ENCODE measurements at places on chromosomes 5 and 9.

- peak; percentile 19 for DNase-seq
Measured at GRCh38 chr5:79495311-79495710, 18.6 kb downstream of the HOMER1 start.

GRCh38 chr5:59471463-59471862, 422.1 kb downstream of the PDE4D start:
- DNase-seq, result no peak

DNA sequence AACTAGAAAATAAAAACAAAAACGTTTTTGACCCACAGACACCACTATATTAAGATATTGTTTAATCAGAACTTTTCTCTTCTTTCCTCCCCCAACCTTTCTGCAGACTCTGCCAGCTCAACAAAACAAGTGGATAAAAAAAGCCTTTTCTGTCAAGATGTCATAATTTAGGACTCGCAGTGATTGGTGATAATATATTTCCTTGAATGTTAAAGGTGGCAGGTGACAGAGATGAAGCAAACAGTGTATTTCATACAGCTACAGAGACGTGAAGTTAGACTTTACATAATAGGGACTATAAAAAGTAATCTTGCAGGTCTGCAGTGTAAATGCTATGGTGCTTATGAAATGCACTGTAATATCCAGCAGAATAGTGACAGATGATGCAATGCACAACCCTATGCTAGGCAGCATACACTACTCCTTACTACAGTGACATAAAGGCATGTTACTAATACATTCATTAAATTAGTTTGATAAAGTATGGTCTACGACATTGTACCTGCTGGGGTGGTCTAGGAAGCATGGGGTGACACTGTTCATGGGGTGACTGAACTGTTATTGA, 326.7 kb upstream of the GRAMD2B start:
- no peak for DNase-seq

GRCh38 chr9:71681104-71681707, 87.1 kb downstream of the CEMIP2 start:
- peak; percentile 41 for DNase-seq

- peak; percentile 27 for DNase-seq
Measured at GRCh38 chr5:136132087-136132486, 558 bp upstream of the SMAD5 start.

GRCh38 chr5:179767496-179768100, 26.2 kb upstream of the LTC4S start:
- no peak for DNase-seq

DNA sequence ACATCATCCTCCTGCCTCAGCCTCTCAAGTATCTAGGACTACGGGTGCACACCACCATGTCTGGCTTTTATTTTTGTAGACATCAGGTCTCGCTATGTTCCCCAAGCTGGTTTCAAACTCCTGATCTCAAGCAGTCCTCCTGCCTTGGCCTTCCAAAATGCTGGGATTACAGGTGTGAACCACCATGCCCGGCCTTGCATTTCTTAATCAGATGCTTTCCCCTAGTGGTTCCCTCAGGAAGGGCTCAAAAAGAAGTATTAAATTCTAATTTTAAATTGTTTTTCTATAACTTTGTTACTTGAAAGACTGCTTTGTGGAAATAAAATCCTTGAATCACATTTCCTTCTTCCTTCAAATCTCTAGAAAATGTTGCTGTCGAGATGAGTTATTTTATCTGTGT, 79.5 kb upstream of the ROR2 start:
- peak; percentile 22 for DNase-seq

DNA sequence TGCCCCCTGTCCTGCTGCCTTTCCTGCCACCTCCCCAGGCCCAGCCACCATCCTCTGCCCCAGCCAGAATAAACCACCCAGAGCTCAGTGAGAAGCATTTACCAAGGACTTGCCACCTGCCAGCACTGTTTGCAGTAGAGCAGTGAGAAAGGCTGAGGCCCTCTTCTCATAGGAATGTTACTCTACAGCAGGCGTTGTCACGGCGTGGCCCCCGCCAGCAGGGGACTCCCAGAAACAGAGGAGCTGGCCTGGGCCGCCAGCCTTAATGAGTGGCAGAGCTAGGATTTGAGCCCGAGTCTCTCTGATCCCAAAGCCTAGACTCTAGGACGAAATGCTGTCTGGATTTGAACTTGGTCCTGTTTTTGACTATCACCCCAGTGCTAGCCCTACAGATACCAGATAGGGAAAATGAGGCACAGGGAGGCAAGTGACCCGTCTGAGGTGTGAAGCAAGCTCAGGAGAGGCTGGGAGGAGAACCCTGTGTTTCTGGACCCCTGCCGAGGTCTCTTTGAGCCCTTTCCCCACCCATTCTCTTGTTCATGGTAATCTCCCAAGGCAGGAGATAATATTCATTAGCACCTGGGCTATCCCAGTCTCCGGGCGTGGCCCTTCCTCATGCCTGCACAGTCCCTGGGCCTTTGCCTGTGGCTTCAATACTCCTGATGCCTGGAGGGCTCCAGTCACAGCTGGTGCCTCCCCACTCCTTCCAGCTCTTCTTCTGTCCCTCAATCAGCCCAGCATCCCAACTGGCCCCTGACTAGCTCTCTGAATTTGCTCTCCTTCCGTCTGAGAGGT, 30.7 kb downstream of the HRH2 start:
- DNase-seq, result no peak

DNA sequence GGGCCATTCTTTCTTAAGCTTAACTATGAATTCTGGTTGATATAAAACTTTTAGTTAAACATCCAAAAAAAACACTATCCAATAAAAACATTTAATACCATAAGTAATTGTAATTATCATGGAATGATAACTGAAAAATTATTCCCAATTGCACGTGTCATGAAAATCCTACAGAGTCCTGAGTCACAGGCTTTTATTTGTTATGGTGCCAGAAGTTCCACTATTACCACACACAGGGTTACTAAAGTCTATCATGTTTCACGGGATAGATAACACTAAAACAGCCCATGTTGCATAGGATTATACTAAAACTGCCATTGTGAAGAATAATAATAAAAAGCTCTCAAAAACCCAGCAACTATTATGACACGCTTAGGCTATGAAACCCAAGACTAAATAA, 1381.8 kb downstream of the EFNA5 start:
- peak; percentile 25 for DNase-seq

DNA sequence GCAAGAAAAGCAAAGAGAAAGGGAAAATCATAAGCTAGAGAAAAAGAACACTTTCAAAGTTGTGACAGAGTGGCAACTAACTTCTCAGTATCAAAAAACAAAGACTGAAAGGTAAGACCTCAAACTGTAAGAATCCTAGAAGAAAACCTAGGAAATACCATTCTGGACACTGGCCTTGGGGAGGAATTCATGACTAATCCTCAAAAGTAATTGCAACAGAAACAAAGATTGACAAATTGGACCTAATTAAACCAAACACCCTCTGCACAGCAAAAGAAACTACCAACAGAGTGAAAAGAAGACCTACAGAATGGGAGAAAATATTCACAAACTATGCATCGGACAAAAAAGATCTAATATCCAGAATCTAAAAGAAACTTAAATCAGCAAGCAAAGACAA, 79.1 kb downstream of the FEM1C start:
- peak; percentile 43 for DNase-seq

DNA sequence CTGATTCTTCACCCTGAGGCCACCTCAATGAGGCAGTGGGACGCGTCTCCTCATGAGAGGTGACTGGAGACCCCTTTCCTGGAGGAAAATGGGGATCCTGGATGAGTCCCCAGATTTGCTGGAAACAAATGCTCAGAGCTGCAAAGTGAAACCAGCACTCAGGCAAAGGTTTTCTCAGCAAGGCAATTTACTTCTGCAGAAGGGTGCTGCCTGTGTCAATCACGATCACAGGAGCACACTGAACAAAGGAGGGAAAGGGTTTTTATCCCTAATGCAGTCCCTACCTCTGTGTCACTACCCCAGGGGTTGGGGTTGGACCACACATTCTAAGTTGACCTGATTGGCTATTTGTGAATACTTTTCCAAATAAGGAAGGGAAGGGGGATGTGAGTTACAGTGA, 69.9 kb upstream of the CDK20 start:
- DNase-seq, result no peak

DNA sequence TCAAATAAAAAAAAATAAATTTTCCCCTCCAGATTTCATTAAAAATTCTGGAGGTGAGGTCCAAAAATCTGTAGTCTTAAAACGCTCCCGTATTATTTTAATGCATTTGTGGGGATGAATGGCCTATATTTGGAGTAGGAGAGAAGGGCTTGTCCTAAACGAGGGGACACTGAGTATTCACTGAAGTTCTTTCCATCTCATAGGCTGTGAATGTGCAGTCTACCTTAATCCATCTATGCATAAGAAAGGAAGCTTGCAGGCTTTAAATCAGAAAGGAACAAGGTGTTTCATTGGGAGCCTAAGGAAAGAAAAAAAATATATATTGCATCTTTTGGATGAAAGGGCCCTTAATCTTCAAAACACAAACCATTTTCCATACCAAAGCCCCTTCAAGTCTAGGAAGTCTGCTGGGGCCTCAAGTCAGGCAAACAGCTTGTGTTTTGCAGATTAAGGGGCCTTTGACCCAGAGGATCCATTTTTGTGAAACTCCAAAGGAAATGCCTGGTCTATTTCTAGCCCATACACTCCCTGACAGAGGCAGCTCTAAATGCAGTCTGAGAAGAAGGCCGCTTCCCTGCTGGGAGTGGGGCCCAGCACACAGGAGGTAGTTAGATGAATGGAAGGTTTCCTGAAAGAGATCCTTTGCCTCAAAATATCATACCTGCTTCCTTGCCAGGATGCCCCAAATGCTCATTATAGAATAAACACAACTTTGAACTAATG, 35.6 kb downstream of the BRINP1 start:
- no peak for DNase-seq

GRCh38 chr9:31137176-31138160, 1247.0 kb upstream of the ACO1 start:
- peak; percentile 3 for DNase-seq

DNA sequence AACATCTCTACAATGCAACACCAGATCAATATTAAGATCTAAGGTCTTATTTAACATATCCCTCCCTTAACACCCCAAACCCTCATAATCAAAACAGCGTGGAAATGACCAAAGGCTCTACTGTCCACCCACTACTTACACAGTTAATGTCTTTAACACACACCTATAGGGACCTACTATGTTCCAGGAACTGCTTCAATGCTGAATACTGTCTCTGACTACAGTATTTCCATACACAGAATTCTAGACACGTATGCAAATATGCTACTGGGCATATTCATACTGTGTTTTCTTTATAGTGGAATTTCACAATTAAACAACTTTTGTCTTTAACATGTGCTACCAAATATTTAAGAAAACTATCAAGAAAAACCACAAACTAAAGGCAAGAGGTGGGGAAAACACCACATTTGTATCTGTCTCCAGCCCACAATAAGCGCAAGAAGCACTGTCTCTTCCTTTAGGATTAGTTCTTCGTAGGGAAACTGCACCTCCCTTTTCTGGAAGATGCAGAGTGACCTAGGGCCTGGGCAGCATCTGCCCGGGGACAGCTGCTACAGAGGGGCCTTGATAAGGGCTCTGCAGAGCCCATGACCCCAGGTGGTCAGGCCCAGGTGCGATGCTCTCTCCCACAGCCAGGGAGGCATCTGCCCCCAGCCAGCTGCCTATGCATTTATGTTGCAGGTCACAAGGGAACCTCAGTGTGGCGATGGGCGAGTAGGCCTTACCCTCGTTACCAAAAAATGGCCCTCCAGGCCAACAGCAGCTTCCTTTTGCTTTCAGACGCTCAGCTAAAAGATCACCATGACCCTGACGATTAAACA, 55.2 kb downstream of the PSMB7 start:
- no peak for DNase-seq

GRCh38 chr5:140299056-140299455, 3.8 kb downstream of the PFDN1 start:
- DNase-seq, result no peak

DNA sequence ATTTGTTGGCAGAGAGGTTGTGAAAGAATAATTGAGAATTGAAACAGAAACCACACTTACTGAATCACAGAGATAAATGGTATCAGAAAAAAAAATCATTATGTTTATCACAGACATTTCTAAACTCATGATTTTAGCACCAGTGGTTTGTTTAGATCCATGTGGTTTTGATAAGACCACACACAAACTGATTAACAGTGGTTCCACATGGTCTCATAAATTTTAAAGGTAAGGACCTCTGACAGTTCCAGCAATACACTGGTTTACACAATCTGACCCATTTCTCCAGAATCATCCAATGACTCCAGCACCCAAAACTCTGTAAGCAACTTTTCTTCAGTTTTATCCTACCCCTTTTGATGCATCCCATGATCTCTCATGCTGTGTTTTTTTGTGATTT, 261.2 kb downstream of the ANXA1 start:
- DNase-seq, result no peak

GRCh38 chr5:106940301-106940846, 730.4 kb downstream of the EFNA5 start:
- DNase-seq, result no peak

DNA sequence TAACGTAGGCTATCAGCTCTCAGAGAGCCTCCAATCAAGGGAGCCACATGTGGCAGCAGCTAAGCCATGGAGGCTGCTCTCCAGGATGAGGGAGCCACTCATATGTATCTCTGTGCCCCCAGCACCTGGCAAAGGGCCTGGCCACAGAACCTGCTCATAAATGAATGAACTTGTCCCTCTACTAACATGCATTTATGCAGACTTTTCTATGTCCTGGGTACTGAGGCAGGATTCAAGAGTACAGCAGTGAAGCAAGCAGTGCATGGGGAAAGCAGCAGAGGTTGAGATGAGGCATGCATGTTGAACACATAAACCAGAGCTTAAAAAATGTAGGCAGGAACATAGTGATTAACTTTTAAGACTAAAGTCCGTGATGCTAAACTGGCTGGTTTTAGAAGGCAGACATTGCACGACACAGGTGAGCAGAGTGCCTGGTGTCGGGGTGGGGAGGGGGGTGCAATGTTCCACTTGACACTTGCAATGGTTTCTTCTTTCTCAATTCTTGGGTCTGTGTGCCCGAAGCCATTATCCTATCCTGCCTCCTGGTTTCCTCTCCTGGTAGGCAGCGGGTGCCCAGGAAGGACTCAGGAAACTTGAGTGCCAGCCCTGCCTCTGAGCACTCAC, 142.8 kb upstream of the ALDH1B1 start:
- DNase-seq, result no peak

- no peak for DNase-seq
Measured at GRCh38 chr5:54146916-54147315, 163.5 kb downstream of the ARL15 start.
